Activated T-cell treated with anti-CD3 and anti-CD28 coated beads for 48 hours (primary cell): ENCODE measurements at places on chromosomes 4 and X.

DNA sequence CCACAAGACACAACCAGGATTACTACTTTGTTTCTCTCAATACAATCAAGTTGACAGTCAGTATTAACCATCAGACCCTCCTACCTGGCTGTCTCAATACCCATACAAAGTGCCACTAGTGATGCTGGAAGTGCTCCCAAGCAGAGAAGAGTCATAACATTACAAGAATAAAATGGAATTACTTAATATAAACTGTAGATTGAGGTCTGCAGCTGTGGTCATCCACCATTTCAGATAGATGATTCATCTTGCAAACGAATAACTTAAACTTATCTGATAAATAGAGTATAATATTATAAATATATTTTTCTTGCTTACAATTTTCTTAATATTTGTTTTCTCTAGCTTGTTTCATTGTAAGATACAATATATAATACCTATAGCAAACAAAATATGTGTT lies 1034.2 kb upstream of the PCDH10 start:
- no peak for DNase-seq

GRCh38 chr4:107631560-107631959 lies 88.5 kb downstream of the PAPSS1 start:
- no peak for DNase-seq

DNA sequence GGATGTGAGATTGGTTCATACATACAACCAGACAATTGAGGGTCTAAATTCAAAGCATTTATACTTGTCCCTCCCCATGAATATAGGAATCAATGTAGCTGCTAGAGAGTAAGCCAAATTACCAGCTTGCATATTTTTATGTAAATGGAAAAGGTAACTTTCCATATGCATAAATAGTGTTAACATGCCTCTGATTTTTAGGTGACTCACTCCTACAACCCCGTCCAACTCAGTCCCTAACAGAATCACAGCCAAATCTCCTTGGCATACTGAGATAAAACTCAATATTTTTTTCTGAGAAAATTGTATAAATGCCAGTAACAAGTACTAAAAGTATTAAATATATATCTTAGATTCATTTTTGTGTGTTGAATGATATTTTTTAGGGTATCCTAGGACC lies 67.2 kb downstream of the INPP4B start:
- DNase-seq, result no peak

- DNase-seq, result no peak
Observed at GRCh38 chrX:48854898-48855297, 19.5 kb upstream of the PCSK1N start.

GRCh38 chr4:96677499-96677898 lies 837.6 kb downstream of the PDHA2 start:
- DNase-seq, result no peak

DNA sequence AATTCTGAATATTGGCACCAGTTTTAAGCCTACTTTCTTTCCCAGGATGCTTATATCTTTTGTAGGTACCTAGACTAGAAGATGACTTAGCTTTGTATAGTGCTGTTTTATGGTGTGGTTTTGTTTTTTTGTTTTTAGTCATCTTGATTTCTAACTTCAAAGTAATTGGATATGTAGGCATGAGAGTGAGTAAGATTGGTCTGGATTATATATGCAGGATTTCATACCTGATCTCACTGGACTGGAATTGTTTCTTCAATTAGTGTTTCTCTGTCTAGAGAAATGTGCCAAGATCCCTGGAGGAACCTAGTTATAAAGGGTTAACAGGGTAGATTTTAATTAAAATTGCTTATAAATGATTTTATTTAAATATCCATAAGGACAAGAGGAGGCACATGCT lies 23.1 kb downstream of the NAP1L5 start:
- DNase-seq, result no peak

- DNase-seq, result no peak
Observed at GRCh38 chr4:85681221-85681657, 206.3 kb downstream of the ARHGAP24 start.

- DNase-seq, result peak; percentile 13
Observed at GRCh38 chr4:185566425-185566824, 31.1 kb upstream of the PDLIM3 start.

DNA sequence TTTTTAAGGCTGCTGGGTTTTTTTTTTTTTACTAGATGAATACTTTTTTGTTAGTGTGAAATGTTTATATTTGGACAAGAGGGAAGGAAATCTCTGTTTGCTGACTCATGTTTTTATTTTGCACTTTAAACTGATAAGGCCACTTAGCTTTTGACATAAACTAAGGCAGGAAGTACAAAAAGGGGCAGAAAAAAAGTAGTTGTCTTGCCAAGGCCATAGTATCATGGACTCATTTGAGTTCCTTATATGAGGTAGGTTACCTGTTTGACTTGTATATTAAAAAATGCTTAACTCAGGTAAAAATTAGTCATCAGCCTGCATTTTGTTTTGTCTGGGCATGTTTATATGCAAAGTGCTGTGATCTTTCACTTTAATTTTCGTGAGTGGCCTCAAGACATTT lies 26.0 kb downstream of the SMAD1 start:
- no peak for DNase-seq

GRCh38 chr4:71304289-71304850 lies 34.5 kb upstream of the SLC4A4 start:
- DNase-seq, result no peak

GRCh38 chr4:139416073-139416673 lies 37.7 kb upstream of the RAB33B start:
- no peak for DNase-seq

DNA sequence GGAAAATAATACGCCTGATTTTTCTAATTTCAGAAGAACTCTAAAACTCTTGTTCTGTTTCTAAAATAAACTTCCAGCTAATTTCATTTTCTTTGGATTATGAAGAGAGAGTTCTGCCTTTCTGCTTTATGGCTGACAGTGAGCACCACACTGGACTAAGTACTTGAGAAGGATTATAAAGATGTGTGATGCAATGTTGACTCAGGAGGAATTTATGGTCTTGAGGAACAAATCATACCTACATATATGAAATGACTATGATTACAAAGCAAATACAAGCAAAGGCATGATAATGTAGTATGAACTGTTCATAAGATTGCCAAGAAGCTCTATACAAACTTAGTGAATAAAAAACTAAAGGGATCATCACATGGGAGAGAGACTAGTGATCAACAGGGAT lies 13.0 kb upstream of the SLC25A5 start:
- DNase-seq, result no peak

DNA sequence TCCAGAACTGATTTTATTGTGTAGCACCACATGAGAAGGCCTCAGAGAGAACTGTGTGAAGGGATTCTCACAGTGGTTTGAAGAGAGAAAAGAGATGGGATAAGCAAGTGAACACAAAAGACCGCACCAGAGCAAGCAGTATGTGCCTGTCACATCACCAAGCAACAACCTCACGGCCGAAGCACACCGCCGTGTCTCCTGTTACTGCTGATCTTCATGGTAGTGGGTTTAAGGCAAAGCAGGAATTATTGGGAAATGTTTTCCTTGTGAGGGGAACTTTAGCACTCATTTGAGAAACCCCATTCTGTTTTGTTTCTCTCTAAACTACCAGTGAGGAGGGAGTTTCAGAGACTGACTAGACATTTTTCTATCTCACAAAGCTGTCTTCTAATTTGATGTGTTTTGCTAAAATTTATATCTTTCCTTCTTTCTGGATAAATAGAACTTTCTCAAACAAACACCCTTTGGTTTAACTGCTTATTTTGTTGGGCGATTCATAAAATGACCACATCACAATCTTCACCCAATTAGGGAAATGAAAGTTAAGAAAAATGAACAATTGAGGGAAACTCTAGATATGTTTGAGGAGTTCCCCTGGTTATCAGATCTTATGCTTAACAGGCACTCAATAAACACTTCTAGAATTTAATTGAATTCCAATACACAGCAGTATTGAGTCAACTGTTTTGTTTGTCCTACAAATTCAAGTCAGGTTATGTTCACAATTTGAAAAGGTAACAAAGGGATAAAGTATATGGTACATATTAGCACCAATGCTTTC lies 16.5 kb downstream of the SH3KBP1 start:
- DNase-seq, result no peak

DNA sequence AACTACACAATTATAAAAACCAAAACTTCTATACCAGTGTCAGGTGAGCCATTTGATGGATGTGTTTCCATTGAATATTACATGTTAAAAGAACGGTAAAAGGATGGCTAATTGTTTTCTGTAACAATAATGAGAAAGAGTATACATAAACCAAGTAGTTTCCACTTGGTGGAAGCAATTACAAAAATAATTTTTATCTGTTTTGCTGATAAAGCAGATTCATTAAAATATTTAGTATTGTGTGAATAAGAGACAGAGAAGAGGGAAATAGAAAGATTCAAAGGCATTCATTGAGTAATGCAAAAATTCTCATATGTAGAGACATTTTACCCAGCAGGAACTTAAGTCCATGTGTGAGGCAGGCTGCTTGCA lies 95.7 kb downstream of the ANK2 start:
- no peak for DNase-seq

GRCh38 chrX:68847172-68847571 lies 18.4 kb downstream of the EFNB1 start:
- DNase-seq, result no peak

- no peak for DNase-seq
Observed at GRCh38 chr4:188139671-188140070, 430 bp downstream of the TRIML1 start.

DNA sequence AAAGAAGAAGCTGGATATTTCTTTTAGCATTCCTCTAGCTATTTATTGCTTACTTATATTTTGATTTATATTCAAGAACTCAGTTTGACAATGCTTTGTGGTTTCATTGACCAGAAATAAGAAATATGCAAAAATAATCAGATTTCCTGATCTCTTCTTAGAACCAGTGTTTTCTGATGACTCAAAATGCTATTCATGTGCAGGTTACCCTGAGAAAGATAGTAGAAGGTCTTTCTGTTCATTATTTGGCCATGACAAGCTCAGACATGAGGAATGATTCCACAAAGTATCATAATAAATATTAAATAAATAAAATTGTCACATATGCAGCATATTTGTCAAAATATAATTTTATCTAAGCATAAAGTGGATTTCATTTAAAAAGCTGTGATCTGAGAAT lies 24.1 kb downstream of the ADH7 start:
- no peak for DNase-seq

GRCh38 chr4:3706111-3706511 lies 60.1 kb upstream of the ADRA2C start:
- DNase-seq, result no peak

- DNase-seq, result no peak
Observed at GRCh38 chr4:155966731-155967395, 13.2 kb upstream of the CTSO start.

- DNase-seq, result no peak
Observed at GRCh38 chr4:176077561-176077960, 11.9 kb downstream of the WDR17 start.

- no peak for DNase-seq
Observed at GRCh38 chr4:142358656-142359055, 487.4 kb downstream of the INPP4B start.

- no peak for DNase-seq
Observed at GRCh38 chr4:114251020-114251419, 271.6 kb upstream of the ARSJ start.

DNA sequence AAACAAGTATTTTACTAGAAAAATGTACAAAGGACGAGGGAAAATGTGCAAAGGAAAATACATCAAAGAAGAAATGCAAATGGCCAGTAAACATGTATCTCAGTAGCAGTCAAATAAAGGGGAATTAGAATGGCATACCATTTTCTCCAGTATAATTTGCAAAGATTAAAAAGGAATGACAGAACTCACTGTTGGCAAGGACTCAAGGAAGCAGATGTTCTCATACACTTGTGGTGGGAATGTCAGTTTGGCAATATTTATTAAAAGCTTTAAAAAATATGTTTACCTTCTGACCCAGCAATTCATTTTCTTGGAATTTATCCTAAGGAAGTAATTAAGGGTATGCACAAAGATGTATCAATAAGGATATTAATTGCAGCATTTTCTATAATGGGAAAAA lies 7.6 kb downstream of the CLCN5 start:
- no peak for DNase-seq

DNA sequence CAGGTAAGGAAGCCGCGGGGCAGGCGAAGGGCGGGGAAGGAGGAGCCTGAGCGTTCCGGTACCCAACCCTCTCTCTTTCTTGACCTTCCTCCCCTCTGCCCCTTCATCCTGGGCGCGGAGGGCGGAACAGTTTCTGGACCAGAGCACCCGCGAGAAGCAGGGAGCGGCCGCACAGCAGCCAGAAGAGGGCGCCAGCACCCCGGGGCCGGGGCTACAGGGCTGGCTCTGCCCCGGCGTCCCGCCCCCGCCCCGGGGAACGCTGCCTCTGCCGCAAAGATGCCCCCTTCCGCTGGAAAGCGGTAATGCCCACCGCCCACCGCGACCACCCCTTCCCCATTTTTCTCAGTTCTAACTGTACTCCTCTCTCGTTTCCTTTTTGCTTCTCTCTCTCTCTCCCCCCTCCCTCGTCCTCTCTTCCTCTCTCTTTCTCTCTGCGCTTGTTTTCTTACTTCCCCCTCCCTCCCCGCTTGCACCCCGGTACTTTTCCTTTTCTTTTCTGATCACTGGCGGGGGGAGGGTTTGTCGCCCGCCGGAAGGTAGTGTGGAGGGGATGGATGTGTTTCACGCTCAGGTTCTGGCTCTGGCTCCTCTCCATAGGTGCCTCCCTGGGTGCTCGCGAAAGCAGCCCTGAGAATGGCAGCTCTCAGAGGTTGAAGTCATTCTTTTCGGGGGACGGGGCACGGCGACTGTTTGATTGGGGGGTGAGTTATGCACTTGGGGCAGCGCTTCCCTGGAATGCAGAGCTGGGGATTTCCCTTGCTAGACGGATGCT lies 13.1 kb upstream of the PRDM8 start:
- peak; percentile 90 for DNase-seq

GRCh38 chr4:8533274-8533865 lies 46.8 kb upstream of the GPR78 start:
- DNase-seq, result no peak

DNA sequence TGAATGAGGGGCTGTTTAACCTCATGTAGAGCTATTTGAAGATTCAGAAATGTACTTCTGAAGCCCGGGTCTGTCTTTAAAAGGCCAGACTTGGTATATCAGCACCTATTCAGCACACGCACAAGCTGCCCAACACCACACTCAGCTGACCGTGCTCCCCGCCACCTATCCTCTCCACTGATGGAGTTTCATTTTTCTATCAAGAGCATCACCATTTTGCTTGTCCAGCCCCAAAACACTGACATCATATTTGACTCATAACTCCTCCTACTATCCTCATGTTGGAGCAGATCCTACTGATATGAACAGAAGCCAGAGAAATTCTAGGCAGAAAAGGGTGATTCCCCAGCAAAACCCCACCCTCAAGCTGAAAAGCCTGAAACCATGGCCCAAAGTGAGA lies 100.3 kb downstream of the SORBS2 start:
- no peak for DNase-seq

- DNase-seq, result no peak
Observed at GRCh38 chrX:64195862-64196261, 9.6 kb downstream of the AMER1 start.

GRCh38 chr4:156977435-156978160 lies 6.0 kb upstream of the PDGFC start:
- DNase-seq, result no peak

DNA sequence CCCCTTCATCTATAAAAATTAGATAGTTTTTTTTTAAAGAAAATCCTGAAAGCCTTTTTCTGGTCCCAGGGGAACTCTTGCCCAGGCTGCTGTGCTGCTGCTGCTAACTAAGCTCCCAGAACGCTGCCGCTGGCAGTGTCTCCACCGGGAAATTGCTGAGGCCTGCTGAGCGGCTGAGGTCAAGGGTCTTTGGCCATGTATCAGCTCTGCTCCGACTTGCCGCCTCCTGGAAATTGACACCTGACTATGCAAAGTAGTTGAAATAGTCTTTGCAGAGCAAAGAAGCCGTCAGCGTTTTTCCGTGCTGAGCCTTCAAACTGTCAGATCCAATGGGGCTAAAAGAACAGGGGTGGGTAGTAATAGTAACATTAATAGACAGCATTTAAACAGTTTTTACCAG lies 839 bp downstream of the QDPR start:
- DNase-seq, result no peak
